ENCODE measurements at places on chromosomes 7 and 10.

- no peak for DNase-seq
Observed at GRCh38 chr7:68691261-68692216, 906.7 kb upstream of the AUTS2 start.

DNA sequence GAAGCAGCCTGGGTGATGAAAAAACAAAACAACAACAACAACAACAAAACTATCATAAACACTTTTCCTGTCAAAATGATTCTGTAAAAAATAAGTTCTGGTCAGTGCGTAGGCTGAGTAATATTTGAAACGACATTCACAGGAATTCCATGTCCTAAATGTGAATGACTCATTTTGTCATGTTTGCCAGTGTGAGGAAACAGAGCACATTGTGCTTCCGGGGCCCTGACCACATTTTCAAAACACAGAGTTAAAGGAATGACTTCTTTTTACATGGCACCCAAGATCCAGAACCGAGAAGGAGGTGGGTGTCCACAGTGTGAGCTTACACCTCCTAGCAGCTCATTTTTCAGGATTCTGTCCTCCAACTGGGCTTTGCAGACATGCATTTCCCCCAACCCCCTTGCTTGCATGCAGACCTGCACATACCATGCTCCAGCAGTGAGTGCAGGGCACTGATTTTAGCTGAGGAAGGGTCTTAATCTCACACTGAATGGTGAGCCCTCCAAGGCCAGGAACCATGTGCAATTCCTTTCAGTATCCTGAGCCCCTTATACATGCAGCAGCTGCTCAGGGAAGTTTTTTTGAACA, 3.0 kb downstream of the CLRN3 start:
- no peak for DNase-seq

DNA sequence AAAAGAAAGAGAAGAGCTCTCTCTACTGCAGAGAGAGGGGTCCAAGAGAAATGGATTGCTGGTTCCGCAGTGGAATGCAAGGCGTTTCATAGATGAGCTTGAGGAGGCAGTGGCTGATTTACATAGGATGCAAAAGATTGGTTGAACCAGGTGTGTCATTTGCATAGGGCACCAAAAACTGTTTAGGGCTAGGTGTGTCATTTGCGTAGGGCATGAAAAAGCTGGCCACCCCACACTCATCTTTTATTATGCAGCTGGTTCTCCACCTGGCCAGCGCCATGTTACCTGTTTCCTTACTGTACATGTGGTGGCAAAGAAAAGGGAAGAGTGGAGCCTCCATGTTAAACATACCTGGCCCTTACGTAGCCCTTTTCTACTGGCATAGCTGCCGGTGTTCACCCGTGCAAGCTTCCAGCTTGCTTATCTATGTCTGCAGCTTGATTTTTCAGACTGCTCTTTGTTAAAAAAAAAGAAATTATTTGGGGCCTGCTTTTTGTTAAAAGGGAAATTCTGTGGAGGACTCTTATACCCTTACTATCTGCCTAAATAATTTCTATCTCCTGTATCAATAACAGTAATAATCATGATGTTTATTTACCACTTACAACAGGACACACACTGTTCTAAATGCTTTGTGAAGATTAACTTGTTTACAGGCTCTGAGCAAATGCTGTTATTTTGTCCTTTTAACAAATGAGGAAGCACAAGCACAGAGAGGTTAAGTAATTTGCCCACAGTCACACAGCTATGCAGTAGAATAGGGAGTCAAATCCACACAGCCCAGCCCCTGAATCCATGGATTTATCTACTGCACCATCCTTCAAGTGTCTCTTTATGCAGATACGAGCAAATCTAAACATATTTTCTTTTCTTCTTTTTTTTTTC, 33.3 kb downstream of the CASP7 start:
- no peak for DNase-seq

DNA sequence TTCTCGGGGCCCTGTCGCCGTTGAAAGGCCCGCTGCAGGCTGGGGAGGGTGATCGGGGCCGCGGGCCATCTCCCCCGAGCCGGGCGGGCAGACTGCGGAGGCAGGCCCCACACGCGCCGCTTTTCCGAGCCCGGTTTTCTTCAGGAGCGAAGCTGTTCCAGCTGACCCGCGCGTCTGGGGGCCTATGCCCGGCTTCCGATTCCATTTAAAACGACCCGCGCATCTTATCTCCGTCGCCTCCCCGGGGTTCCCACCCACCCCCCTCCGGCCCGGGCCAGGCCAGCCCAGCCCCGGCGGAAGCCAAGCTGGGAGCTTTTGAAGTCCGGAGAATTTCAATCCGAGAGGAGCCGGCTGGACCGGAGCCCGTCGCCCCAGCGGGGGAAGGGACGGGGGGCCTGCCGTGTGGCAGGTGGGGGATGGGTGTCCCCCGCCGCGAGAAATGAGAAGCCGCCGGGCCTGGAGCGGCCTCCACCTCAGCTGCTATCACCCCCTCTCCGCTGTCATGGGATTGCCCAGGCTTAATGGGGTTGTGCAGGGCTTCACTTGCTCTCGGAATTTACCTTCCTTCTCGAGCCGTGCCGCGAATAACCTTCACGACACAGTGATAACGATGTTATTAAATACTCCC, 3.1 kb upstream of the EVX1 start:
- no peak for DNase-seq

DNA sequence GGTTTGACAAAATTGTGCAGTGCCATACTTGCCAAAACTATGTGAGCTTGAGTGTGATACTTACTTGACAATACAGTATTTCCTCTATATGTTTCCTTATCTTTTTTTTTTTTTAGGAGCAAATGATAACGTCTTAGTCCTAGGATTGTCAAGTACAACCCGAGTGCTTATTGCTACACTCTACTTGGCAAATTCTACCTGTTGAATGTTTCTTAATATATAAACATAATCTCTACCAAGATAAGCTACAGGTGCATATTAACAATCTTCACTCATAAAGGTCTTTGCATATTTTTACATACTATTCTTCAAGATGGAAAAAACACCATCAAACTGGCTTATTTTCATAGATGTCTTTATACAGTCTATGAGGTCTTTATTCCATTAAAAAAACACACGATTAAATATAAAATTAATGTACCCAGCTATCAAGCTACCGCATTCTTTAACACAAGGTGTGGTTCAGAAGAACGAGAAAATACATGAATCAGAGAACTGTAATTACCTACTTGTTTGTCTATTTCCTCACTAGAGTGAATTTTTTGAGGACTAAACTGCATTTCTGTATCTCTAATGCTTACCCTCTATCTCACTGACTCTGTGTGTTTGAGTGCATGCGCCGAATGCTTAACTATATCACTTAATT, 76.1 kb upstream of the PDSS1 start:
- DNase-seq, result no peak

DNA sequence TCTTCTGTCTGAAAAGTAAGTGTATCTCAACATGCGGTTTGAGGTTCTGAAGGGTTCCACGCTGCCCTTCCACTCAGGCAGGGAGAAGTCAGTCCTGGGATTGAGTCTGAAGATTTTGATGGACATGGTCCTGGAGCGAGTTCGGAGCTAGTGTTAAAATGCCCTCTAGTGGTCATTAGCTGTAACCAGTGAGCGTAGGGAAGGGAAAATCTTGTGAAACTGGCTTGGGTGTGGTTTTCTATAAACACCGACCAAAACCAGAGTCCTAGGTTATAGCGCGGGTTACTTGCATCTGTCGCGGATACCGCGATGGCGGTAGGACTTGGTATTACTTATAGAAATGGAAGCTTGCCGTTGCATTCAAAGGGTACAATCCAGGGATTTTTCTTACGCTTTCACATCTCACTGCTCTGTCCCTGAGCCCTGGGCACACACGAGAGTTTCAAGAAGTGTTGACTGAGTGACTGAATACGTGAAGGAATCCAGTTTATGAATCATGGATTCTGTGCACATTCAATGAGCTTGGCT, 348.2 kb upstream of the C7orf33 start:
- peak; percentile 31 for DNase-seq

GRCh38 chr7:82625377-82625776, 181.8 kb upstream of the CACNA2D1 start:
- DNase-seq, result no peak

- peak; percentile 83 for DNase-seq
Observed at GRCh38 chr7:100837099-100837836, 9.9 kb upstream of the EPHB4 start.

DNA sequence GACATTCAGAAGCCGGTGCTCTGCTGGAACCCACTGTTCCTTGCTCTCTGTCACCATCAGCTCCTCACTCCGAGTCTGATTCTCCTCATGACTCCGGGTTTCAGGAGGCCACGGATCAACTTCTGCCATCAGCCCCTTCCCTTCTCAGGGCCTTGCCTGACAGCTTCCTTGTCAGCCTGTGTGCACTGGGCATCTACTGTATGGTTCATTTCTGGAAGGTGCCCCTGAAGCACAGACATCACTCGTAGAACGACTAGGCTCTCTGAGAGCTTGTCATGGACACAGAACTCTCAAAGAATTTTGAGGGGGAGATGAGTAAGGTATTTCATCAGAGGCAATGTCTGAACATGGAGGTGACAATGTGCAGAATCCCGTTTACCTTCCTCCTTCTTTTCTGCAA, 396.1 kb downstream of the TNS3 start:
- DNase-seq, result no peak

- DNase-seq, result no peak
Observed at GRCh38 chr7:47702080-47702479, 120.2 kb upstream of the TNS3 start.

DNA sequence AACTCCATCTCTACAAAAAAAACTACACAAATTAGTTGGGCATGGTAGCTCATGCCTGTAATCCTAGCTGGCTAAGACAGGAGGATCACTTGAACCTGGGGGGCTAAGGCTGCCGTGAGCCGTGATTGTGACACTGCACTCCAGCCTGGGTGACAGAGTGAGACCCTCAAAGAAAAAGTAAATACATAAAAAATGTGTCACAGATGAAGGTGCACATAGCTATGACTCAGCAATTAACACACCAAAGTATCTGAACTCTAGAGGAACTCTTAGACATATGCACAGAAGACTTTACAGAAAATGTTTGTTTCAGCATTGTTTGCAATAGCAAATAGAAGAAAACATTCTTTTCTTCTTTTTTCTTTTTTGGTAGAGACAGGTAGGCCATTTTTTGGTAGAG, 8.3 kb downstream of the C10orf62 start:
- DNase-seq, result no peak

GRCh38 chr10:5565205-5565545, 40.4 kb downstream of the CALML3 start:
- no peak for DNase-seq

DNA sequence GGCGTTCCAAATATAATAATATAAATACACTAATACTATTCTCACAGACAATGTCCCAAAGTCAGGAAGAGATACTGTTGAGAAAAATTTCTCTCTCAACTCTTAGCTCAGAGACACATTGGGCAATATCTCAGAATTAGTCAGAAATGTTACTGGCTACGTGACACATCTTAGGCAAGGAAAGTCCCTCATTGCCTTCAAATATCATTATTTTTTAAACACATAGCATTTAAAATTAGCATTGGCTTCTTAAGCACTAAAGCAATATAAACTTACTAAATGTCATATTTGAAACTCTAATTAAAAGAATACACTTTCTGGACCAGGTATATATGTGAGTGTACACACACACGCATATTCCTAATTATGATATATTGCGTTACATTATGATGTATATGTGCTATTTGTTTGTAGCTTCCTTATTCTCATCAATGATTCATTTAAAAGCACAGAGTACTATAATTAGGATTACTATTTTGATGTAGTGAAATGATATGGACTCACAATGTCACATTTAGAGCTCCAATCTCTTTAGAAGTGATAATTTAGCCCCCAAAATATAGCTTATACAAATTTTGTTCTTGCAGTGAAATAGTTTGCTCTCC, 255.8 kb downstream of the TWIST1 start:
- no peak for DNase-seq

DNA sequence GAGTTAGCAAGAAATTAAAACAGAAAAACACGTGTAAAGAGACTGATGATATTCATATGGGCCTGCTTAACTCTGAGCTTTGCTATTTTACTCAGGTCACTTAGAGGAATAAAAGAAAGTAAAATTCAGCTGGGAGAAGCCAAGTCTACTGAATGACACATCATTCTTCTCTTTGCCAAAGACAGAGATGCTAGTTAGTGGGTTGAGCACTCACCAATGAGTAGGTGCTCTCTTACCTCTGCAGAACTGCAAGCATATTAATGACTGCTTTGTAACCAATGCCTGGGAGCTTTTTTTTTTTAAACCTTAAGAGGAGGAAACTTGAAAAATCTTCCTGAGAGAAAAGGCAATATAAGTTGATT, 44.8 kb upstream of the BAMBI start:
- no peak for DNase-seq

GRCh38 chr7:40507166-40507565, 372.4 kb downstream of the SUGCT start:
- DNase-seq, result no peak

GRCh38 chr7:125547505-125547904, 617.9 kb upstream of the POT1 start:
- no peak for DNase-seq

- DNase-seq, result no peak
Observed at GRCh38 chr10:8066797-8067196, 12.3 kb downstream of the GATA3 start.

DNA sequence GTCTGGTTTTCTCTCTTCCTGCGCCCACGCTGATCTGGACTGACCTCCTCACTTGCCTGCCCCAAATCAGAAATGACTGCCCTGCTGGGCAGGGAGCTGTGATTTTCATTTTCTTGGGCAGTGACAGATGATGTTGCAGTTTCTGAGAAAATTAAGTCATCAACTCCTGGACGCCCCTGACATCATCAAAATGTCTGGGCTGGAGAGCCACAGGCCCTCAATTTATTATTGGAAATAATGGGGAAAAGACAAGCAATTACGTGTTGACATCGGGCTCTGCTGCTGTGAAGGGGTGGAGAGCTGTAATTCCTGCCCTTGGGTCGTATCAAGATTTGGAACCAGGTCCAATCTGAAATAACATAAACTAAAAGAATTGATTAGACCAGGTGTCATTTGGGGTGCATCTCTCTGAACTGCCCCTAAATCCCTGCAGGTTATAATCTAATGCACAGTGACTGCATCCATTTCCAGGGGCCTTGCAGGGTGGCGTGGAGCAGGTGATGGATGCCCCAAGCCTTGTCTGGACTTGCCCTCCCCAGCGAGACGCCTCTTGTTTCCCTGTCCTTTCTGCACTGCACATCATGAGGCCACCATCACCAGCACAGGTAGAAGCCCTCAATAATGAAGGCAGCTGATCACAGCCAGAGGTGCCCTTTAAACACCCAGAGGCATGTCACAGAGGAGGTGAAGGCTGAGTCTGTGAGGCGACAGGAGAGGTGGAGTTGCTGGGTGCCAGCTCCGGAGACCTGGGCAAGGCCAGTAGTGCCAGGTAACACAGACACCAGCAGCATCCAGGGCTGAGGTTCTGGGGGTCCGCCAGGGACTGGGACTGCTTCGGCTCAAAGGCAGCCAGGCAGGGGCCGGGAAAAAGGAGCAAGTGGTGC, 98.7 kb downstream of the HTR5A start:
- DNase-seq, result no peak

- no peak for DNase-seq
Observed at GRCh38 chr7:140683657-140684056, 10.9 kb downstream of the ADCK2 start.

- DNase-seq, result no peak
Observed at GRCh38 chr10:565676-566075, 123.8 kb downstream of the DIP2C start.

GRCh38 chr7:5476001-5476400, 52.4 kb upstream of the TNRC18 start:
- DNase-seq, result no peak

GRCh38 chr10:69317175-69317604, 38.9 kb downstream of the HK1 start:
- DNase-seq, result no peak

GRCh38 chr7:3003936-3004335, 39.7 kb downstream of the CARD11 start:
- DNase-seq, result no peak

- no peak for DNase-seq
Observed at GRCh38 chr10:115989621-115990020, 283.4 kb downstream of the GFRA1 start.
